NCI-H345 (cell line): ENCODE measurements at places on chromosomes 5 and 9.

GRCh38 chr9:116905171-116905588 is 218.1 kb downstream of the TRIM32 start:
- peak; percentile 68 for DNase-seq

DNA sequence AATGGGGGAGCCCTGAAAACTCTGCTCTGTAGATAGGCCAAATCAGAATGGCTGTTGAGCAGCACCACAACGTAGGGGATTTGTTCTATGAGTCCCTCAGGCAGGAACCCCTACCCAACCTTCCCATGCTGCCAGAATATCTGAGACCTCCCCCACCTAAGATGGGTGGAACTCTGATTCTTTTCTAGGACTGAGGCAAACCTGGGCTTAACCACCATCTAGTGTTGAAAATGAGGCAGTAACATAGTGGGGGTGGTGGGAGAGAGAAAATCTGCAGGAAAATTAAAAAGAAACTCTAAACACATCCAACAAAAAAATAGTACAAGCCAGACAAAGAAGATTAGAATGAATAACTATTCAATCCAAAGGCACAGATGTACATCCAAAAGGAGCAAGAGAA is 228.4 kb downstream of the ATPSCKMT start:
- no peak for DNase-seq

- DNase-seq: no peak
Measured at GRCh38 chr5:57858905-57859304, 376.3 kb upstream of the ACTBL2 start.

GRCh38 chr5:89628876-89629635 is 746.1 kb upstream of the MEF2C start:
- DNase-seq: no peak

DNA sequence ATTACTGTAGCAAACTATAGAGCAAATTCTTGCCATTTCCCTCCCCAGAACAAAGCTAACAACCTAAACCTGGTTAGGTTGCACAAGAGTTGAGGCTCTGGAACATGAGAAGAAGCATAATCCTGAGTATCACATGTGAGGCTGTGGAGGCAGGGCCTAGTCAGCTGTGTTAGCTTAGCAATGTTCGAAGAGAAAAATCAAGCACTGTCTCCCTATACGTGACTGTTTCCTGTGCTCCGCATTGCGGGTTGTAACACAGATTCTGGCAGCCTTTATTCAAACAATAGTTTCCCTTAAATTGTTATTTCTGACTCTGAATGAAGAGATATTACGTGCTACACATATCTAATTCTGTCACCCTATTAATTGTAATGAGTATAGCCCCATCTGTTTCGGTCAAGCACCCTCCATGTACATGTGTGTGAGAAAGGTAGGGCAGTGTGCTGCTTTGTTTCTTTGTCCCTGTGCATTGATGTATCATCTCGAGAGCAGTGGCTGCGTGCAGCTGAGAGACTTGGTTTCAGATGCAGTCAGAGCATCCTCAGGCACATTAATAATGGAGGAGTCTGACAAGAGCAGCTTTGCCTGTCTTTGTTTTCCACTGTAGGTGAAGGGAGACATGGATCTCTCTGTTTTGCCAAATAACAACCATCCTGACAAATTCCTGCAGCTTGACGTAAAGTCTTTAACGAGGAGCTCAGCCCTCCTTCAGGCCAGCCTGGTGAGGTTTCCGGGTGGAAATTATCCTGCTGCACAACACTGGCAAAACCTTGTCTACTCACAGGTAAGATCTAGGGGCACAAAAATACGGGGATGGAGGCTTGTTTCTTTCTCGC is at the start of gene MINAR2:
MINAR2 (plus strand) TSS at position 523 of the 836 bp plus-strand sequence; CDS start at position 620, 97 bp downstream.
- no peak for DNase-seq

GRCh38 chr9:38018241-38018957 is 50.6 kb downstream of the SHB start:
- DNase-seq: no peak

GRCh38 chr9:89606624-89607311 is 2.0 kb downstream of the GADD45G start:
- DNase-seq: peak; percentile 58

DNA sequence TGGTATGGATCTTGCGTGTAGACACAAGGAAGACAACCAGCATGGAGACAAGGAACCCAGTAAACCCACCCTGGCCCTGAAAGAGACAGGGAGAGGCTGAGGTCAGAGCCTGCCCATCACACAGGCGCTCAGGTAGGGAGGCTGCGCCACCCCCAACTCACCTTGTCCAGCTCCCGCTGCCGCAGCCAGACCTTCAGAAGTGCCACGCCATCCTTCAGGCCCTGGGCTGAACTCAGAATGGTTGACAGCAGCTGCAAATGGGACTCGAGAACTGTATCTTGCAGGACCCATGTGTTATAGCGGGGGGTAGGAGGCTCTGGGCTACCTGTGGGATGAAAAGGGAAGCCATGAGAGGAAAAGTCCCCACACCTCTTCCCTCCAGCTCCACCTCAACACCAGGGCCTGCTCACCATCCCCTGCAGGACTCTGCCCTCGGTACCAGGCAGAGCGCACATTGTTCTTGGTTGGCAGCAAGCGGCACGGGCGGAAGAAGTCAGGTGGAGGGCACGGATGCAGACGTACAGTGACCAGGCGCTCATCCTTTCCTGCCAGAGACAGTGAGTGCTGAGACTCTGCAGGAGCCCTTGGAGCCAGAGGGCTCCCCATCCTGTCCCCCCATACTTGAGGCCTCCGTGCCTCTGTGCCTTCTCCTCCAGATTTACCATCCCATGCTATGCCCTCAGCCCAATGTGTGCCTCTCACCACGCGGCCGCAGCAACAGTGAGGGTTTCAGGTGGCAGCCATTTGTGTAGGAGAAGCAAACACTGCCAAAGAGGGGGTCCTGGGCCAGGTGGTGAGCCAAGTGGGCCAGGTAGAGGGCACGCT is 4.7 kb downstream of the NOL6 start:
- DNase-seq: no peak

DNA sequence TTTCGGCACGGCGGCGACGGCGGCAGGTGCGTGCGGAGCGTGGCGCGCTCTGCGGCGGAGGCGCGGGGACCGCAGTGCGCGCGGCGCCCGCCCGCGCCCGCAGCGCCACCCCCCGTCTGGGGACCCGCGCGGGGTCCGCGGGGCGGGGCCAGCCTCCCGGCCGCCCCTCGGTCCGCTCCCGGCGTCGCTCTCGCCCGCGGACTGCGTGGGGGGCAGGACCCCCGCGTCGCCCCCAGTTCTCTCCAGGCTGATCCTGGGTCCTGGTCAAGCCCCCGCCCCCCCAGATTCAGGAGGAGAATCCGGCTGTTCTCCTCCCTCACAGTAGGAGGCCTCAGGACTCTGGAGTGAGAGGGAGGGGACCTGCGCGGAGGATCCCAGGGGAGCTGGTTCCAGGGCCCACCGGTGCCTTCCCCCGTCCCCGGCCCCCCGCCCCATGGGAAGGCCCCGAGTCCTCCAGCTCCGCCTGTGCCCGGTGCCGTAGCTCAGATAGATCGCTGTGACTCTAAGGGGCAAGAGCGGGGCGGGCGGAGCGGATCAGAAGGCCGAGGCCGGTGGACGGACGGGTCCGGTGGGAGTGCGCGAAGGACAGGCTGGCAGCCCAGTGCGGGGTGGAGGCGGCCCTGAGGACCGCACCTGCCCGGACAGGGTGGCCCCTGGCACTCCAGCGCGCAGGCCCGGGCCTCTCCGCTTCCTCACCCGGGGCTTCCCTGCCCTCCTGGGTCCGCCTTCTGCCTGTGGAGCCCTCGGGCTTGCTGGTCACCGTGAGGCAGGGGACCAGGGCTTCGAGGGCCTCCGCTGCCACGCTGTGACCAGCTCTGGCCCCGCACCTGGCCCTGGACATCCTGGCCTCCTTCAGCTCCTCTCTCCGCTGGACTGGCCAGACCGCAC is at the start of gene RNF208:
RNF208 (minus strand) TSS at position 51 of the 888 bp plus-strand sequence. CDS start 1,028 bp downstream, outside the sequence.
- peak; percentile 48 for DNase-seq

DNA sequence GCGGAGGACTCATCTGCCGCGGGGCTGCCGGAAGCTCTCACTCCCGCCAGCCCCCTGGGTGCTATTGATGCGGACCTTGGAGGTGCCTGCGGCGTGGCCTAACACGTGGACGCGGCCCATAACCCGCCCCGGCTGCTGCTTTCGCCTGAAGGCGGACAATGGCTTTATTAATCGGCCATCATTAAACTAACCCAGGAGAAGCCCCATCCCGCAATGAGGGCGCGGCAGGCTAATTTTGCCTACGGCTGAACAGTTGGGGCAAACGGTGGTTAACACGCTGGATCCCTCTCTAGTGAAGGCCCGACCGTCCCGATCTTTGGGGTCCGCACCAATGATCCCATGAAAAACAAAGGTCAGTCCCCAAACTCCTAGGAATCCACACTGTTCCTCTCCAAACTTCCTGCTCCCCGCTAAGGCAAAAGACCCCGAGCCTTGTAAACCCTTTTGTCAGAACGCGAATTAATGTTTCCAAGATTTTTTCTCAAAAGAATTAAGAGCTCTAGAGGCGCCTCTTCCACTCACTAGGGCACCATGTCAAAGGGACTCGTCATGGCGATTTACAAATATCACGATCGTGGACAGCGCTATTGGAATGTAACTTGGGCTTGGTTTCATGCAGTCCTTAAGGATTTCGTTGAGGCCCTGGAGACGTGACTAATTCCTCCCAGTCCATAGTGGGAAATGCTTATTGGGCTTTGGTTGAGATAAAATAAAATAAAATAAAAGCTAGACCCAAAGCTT is 193.1 kb downstream of the MEF2C start:
- no peak for DNase-seq

DNA sequence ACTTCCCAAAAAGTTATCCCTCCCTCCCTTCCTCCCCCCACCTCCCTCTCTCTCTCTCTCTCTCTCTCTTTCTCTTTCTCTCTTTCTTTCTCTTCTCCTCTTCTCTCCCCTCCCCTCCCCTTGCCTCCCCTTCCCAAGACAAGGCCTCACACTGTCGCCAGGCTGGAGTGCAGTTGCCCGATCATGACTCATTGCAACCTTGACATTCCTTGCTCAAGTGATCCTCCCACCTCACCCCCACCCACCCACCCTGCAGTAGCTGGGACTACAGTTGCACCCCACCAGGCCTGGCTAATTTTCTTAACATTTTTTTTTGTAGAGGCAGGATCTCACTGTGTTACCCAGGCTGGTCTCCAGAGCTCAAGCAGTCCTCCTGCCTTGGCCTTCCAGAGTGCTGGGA is 32.8 kb downstream of the VPS13A start:
- no peak for DNase-seq

GRCh38 chr9:132998831-132999635 is 20.5 kb downstream of the GFI1B start:
- no peak for DNase-seq

GRCh38 chr5:141849415-141850243 is 28.6 kb downstream of the PCDH1 start:
- DNase-seq: peak; percentile 88

DNA sequence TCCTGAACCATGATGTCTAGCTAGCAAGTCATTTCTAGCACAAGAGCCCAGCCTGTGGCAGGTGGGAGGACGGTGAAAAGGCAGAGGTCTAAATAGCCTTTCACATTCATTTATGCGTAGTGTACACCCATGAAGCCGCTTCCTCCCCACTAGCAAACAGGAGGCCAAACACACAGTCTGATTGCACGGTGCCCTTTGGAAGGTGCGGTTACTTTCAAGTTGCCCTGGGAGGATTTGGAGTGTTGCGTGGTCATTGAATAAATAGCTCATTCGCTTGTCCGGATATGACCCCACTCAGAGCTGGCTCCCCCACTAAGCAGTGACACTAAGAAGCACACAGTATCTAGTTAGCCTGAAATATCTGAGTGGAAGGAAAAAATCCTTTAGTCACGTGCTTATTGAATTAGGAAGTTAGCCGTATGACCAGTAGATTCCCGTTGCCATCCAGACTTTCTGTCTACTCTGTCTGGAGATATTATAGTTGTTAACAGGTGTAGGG is 664 bp upstream of the ARSB start:
- DNase-seq: peak; percentile 34

DNA sequence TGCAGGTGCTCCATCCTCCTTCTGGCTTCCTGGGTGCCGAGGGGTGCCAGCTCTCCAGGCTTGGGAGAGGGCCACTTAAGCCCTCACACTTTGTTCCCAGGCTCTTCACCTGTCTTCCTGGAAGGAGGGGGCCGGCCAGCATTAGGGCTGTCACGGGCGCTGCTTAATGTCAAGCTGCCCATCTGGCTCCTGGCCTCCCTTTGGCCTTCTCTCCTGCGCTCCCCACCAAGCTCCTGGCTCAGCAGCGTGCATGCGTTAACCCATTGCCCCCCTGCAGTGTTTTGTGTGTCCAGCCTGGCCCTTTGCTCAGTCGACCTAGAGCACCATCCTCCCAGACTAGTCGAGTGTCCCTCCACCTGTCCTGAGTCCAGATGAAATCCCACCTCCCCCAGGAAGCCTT is 21.3 kb downstream of the NTNG2 start:
- no peak for DNase-seq

GRCh38 chr9:133564451-133565116 is 30.1 kb downstream of the ADAMTSL2 start:
- no peak for DNase-seq

GRCh38 chr5:14547666-14548065 is 33.9 kb upstream of the OTULINL start:
- no peak for DNase-seq

GRCh38 chr5:53590759-53591158 is 30.3 kb downstream of the NDUFS4 start:
- DNase-seq: no peak

DNA sequence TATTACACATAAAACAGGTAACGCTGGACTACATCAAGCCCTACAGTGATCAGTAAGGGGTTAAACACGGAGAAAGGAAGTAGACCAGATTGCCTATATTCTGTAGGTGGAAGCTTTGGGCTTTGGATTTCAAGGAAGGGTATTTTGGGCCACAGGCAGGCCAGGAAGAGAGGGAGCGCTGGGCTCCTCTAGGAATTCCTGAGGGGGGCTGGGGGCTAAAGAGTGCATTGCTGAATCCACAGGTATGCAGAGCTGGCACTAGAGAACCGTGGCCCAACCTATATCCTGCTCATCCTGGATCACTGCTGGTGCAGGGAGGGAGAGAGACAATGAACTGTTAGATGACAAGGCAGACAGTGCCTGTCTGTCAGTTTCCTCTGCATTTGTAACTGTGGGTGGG is 367.1 kb downstream of the CSNK1G3 start:
- DNase-seq: no peak

DNA sequence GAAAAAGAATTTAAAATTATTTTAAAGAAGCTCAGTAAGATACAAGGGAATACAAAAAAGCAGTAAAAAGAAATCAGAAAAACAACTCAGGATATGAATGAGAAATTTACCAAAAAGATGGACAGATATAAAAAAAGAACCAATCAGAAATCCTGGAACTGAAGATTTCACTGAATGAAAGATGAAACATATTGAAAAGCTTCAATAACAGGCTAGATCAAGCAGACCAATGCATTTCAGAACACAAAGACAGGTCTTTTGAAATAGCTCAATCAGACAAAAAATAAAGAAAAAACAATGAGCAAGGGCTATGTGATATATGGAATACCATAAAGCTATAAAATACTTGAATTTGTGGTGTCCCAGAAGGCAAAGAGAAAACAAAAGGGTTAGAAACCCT is 322.6 kb upstream of the POU5F2 start:
- DNase-seq: no peak

DNA sequence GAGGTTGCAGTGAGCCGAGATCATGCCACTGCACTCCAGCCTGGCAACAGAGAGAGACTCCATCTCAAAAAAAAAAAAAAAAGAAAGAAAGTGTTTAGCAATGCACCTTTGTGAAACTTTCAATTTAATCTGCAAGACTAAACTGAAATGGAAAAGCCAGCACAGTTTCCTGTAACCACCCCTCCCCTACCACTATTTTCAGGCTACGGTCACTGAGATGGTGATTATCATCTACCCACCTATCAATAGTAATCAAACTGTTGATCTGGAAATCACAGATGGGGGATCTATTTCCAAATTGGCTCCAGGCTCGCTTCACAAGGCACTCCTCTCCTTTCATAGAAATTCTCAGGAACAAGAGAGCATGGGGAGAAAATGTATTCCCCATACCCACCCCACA is 30.6 kb upstream of the IL7R start:
- no peak for DNase-seq

GRCh38 chr9:72577212-72577753 is 55.9 kb downstream of the TMC1 start:
- no peak for DNase-seq
